Muscle of leg (tissue), 16 donors: ENCODE measurements at places on chromosomes 13 and 19. TPM values are rescaled to one million over a fixed set of nuclear protein-coding genes. Genes with fewer than 3 reads are reported as not detected.

DNA sequence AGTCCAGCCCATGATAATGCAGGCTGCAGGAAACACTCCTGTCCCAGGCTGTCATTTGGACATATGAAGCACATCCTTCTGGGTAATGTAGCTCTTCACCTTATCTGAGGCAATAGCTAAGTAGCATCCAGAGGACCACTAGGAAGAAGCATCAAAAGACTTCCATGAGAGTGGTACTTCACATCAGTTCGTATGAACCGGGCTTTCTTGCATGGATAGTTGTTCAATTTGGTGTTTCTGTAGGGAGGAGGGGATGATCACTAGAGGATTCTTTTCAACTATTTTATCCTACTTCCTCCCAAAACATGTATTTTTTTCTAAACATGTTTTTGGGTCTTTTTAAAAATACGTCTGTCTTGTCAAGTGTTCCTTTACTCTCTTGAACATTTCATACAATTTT, 12.9 kb downstream of the ZNF302 start:
- DNase-seq = no peak

DNA sequence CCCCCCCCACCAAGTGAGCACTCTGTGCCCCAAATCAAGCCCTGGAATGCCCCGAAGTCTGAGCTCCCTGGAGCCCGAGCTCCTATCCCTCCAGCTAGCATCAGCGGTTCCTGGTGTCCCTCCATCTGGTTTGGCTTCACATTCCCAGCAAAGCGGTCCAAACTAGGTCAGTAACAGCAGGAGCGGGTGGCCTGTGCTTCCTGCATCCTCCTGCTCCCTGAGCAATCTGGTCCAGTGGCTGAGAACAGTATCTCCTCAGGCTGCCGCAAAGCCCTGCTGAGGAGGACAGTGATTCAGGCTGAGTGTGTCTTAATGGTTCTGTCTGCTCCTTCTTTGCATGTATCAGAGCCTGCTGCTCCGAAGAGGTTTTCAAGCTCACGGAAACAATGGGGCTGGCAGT, 25.9 kb downstream of the RASL11A start:
- DNase-seq = no peak

- no peak for DNase-seq
Measured at GRCh38 chr13:98457053-98457452, 119.9 kb downstream of the STK24 start.

DNA sequence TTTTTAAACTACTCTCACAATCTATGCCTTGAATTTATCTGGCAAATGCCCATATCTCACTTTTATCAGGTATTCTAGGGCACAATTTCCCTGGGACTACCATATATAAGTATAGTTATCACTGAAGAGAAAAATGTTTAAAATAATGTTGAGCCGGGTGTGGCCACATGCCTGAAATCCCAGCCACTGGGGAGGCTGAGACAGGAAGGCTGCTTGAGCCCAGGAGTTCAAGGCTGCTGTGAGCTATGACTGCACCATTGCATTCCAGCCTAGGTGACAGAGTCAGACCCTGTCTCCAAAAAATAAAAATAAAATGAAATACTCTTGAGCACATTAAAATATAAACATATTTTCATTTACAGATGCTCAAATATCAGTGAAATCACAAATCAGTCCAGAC, 4.1 kb downstream of the KATNAL1 start:
- no peak for DNase-seq

Gene FRY
- 56.5 TPM for polyA plus RNA-seq

Gene NLRP7
- polyA plus RNA-seq = not detected
